ENCODE measurements at places on chromosomes 5 and 9.

DNA sequence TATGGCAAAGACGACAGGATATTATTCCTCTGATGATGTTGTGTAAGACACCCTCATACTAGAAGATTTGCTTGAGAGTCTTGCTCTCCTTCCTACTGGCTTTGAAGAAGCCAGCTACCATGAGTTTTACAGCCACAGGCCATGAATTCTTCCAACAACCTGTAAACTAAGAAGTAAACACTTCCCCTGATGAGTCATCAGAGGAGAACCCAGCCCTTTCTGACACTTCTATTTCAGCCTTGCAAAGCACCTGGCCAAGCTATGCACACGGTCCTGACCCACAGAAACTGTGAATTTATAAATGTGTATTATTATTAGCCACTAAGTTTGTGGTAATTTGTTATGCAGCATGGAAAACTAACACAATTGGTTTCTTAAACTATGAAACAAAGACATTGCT, 288.8 kb upstream of the ADAMTSL1 start:
- no peak for DNase-seq

GRCh38 chr9:121691890-121692289, 40.5 kb downstream of the DAB2IP start:
- DNase-seq: no peak

- DNase-seq: peak; percentile 71
Measured at GRCh38 chr9:95055851-95056551, 261.5 kb downstream of the FANCC start.

- DNase-seq: no peak
Measured at GRCh38 chr5:161373345-161373707, 173.2 kb downstream of the GABRB2 start.

- DNase-seq: no peak
Measured at GRCh38 chr9:137297966-137298365, 4.1 kb downstream of the NRARP start.

DNA sequence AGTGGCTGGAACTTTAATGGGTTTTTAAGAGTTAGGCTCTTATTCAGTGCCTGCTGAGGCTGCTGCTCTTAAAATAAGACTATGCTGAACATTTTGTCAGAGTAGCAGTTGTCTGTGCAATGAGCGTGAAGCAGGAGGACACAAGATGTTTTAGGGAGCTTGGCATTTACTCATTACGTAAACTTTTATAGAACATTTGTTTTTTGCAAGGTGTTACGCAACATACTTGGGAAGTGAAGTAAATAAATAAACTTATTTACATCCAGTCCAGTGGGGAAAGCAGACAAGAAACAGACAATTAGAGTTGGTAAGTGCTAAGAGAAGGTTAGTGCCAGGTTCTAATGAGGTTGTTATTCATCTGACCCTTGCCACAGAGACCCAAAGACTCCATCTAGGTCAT, 226.0 kb downstream of the HINT1 start:
- DNase-seq: no peak
